Stimulated activated CD4-positive, alpha-beta T cell treated with anti-CD3 and anti-CD28 coated beads, Interleukin-12 subunit alpha, Interleukin-12 subunit beta, amount 100 ng/mL, for 48 hours (primary cell): ENCODE measurements at places on chromosomes 3 and 15.

- no peak for DNase-seq
Observed at GRCh38 chr3:188581792-188582191, 427.8 kb downstream of the LPP start.

DNA sequence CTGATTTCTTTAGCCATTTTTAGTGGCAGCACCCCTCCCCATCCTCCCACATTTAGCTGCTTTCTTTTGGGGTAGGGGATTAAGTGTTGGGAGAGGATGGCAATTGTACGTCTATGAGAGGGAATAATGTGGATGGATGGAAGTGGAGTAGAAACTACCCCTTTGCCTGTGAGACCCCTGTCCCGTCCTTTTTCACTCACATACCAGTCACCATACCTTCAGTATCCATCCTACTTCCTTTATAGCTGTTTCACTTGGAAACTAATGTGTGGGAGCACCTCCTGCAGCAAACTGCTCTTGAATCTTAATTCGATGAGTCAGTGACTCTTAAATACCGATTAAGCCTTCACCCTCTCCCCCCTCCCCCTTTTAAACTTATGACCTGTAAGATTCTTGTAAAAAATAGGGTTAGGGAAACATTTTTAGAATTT is 730 bp downstream of the SPRED1 start:
- DNase-seq, result no peak

- DNase-seq, result no peak
Observed at GRCh38 chr15:41716864-41717263, 56.7 kb downstream of the MGA start.

GRCh38 chr3:56792193-56792592 is 9.6 kb downstream of the ARHGEF3 start:
- no peak for DNase-seq

DNA sequence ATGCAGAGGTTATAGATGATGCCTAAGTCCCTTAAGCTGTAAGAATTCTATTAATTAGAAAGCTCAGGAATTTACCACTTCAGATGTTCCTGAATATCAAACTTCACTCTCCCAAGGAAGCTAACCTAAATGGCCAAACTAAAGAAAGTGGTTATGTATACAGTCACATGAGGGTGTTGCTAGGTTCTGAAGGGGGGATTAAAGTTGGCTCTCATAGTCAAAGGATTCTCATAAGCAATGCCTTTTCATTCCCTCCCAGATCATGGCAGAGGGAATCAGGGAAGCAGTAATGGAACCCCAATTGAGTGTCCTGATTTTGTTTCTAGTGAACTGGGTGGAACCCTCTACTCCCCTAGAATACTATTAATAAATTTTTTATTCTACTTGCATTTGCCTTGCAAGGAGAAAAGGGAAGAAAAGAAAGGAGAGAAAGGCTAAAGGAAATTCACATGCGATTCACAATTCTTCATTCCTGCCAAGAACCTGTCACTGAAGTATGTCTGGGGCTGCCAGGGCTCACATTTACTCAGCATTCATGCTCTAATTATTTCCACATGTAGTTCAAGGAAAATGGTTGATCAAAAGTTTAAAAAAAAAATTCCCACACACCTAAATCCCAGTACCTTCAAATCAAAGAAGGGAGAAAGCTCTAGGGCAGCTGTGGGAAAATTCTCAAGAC is 25.1 kb downstream of the FSTL1 start:
- no peak for DNase-seq

DNA sequence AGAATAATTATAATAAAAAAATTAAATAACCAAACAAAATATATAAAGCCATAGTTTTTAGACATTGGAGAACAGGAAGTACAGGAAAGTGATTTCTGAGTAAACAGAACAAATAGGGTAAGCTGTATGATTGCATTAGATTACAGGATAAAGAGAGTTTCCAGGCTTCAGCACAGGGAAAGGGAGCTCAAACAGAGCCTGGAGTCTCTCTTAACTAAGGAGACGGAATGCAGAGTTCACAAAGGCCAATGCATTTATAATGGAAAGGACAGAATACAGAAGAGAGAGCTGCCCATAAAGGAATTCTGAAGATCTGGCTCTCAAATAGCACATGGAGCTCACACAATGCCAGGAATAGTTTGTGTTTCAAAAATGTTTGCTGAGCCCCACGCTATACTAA is 42.0 kb upstream of the OTOL1 start:
- DNase-seq, result no peak

DNA sequence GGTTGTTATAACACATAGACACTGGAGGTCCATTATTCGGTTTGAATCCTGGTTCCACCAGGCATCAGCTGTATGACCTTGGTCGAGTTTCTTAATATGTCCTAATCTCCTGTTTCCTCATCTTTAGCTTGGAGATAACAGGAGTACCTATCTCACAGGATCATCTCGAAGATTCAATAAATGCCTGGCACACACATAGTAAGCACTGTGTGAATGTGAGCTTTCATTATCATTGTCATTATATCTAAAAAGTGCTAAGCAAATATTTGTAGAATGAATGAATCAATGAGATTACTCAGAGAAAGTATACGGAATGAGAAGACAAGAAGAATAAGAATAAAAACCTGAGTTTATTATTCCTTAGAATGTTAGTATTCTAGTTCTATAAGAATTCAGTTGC is 227.4 kb upstream of the CFAP20DC start:
- no peak for DNase-seq

DNA sequence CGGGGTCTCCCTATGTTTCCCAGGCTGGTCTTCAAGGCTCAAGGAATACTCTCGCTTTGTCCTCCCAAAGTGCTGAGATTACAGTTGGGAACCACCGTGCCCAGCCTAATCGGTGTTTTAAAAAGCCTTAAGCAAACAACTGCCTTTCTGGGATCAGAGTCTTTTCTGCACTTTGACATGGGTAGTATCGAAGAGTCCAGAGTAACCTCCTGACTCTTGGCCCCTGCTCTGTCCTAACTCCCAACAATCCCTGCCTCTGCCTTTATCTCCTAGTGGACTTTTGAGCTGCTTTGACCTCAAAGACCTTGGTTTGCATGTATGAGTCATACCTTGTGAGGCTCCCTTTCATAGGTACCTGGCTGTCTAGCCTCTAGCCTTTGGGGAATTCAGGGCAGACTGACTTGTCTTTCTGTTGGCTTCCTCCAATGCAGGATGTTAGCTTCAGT is 21.0 kb upstream of the HACD2 start:
- DNase-seq, result no peak

- DNase-seq, result peak; percentile 13
Observed at GRCh38 chr3:39707314-39707909, 102.0 kb upstream of the MYRIP start.

DNA sequence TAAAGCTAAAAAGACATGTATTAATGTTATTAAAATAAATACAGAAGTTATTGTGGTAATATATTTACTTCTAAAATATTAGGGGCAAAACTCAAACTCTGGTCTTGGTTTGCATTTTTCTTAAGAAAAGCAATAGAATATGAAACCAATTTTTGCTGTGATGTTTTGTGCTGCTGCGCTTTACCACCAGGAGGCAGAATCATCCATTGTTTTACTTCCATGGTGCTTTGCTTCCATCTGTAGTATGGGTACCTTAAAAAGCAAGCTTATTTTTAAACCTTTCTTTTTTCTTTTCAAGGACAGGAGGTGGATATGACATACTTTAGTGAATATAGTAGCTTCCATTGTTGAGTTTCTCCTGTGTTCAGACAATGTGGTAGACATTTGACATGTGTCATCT is 46.6 kb upstream of the MRPL3 start:
- no peak for DNase-seq

- DNase-seq, result no peak
Observed at GRCh38 chr15:47674586-47675232, 42.6 kb upstream of the SEMA6D start.

DNA sequence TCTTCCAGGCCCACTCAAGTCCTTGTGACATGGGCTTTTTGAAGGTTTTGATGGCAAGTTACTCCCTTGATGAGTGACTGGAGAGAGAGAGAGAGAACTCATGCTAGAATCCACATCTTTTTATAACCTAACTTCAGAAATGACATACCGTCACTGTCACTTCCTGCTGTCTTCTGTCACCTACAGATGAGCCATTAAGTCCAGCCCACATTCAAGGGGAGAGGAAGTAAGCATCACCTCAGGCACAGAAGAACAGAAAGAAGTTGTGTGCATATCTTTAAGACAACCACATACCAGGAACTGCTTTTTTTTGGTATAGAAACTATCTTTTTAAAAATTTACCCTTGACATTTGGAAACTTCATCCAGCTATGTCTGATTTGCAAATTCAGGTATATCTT is 16.6 kb upstream of the TXNRD3 start:
- DNase-seq, result no peak

DNA sequence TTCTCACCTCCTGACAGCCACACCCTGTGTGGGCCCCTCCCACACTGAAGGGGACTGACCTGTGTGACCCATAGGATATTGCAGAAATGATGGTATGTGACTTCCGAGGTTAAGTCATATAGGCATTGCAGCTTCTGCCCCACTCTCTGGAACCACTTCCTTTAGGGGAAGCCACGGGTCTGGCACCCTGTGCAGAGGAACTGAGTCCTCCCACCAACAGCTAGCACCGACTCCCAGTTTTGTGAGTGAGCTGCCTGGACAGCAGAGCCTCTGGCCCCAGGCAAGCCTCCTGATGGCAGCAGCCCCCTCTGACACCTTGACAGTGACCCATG is 24.6 kb upstream of the SLC6A6 start:
- DNase-seq, result peak; percentile 18

GRCh38 chr3:141343865-141344271 is 24.4 kb upstream of the ZBTB38 start:
- no peak for DNase-seq

- no peak for DNase-seq
Observed at GRCh38 chr15:87523516-87523915, 733.0 kb downstream of the NTRK3 start.

- DNase-seq, result no peak
Observed at GRCh38 chr3:77338195-77338594, 298.3 kb downstream of the ROBO2 start.

GRCh38 chr3:184351511-184352148 is 9.8 kb downstream of the CLCN2 start:
- DNase-seq, result no peak

- no peak for DNase-seq
Observed at GRCh38 chr3:16410659-16411058, 102.8 kb downstream of the RFTN1 start.
